ENCODE measurements at places on chromosomes 3 and 15.

DNA sequence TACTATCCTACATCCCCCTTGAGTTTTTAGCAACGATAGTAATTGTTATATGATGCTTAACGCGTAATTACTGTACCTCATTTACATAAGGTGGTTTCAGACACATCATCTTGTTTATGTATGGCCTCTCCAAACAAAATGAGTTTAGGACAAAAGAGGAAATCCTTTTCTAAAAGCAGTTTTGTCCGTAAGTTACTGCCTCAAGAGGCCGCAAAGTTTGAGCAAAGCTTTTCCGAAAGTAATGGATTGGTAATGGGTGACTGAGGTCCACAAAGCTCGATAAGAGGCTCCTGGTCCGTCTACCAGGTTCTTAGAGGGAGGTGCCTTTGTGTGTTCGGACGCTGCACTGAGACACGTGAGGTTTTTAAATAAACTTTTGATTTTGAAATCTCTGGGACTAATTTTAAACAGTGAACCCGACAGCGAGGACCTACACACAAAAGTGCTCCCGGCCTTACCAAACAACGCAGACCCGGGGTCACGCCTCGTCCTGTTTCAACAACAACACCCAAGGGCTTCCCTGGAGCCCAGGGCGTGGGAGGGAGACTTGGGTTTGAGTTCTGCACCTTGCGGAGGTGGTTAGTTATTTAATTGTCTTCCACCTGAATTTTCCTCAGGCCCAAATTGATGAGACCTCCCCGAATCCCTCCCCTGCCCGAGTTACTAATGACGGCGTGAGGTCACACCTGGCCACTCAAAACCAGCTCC is 456 bp upstream of the C15orf61 start:
- no peak for DNase-seq

DNA sequence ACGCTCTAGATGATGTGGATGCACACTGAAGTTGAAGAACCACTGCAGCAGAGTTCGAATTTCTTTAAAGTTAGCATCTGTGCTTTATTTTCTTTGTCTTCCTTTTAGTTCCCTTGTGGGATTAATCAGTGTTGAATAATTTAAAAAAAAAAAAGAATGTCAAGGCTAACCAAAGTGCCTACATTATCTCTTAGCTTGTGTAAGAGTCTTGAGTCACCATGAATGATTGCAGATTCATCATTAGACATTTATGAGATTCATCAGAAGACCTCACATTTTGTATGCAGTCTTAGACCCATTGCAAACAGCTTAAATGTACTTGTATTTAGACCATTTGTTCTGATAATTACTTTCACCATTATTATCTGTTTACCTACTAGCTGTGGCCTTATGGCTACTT is 182.2 kb downstream of the FNDC3B start:
- DNase-seq = no peak

DNA sequence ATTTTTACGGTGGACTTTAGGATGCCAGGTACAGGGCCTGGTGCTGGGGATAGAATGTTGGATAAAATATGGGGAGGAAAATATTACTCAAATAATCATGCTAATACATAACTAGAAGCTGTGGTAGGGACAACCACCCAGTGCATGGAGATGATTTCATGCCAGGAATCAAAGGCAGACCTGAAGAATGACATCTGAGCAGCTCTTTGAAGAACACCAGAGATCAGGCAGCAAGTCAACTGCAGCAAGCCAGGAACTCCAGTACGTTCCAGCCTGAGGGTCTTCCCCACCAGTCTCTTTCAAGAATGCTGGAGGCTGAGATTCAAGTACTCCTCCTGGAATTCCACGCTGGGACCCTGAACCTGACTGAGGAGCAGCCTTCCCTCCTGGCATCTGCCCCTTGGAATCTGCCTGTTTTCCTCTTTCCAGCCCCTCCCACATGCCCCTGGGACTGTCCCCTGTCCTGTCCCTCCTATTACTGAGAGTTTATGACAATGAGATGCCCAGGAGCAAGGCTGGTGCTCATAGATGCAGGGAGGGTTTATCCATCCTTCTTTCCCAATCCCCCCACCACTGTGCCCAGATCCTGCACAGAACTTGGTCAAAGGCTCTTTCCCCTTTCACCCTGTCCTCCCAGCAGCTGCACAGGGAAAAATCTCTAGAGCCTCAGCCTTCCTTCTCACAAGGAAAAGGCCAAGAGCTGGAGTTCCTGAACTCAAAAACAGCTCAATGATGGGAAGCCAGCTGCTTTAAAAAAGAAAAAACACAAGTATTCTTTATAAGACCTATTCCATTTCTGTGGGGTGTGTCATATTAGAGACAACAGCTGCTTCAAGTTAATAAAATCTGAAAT is 68.0 kb downstream of the PDZRN3 start:
- no peak for DNase-seq

DNA sequence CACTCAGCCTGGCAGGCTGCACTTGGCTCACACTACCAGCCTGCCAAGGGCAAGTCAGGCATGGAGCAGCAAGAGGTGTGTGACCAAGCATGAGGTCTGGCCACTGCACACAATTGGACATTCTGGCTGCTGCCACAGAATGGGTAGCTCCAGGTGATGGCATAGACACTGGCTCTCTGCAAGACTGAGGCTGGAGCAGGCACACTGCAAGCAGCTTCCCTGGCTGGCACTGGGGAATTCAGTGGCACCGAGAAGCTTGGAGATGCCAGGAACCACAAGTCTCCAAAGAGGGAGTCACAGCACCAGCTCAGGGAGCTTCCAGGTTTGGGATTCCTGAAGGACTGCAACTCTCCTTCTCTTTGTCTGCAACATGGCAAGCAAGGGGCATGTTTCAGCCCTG is 42.0 kb upstream of the KCNH8 start:
- no peak for DNase-seq

- no peak for DNase-seq
Observed at GRCh38 chr3:25171118-25171807, 256.8 kb upstream of the RARB start.

- DNase-seq = no peak
Observed at GRCh38 chr3:48656061-48656840, 6.4 kb downstream of the CELSR3 start.

GRCh38 chr3:121871430-121871829 is 22.8 kb upstream of the SLC15A2 start:
- DNase-seq = no peak

DNA sequence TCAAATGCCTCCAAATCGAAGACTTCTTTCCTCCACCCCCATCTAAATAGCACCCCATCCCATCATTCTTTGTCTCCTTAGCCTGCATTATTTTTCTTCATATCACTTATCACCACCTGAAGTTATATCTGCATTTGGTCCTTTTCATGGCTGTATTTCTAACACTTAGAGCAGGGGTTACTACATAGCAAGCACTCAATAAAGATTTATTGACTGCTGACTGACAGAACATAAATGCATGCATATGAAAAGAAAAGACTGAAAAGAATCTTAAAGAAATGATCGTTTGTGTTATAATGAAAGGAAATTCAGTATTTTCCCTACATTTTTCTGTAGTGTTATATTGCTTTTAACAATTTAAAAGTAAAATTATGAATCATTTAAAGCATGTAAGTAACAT is 1.4 kb downstream of the LRRC31 start:
- no peak for DNase-seq

DNA sequence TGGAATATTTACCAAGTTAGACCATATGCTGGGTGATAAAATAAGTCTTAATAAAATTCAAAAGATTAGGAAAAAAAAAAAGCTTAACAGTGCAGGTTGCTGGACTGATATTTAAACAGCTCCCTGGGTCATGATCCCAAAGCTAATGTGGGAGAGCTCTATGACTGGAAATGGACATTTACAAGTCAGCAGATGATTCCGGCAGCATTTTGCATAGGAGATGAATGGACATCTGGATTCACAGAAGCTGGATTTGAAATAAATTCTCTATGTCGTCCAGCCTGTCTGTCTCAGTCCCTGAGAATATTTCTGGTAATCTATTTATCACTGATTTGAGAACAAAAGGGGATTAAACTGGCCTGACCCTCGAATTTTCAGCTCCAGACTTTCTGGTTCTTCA is 52.3 kb upstream of the KLHL25 start:
- DNase-seq = no peak

DNA sequence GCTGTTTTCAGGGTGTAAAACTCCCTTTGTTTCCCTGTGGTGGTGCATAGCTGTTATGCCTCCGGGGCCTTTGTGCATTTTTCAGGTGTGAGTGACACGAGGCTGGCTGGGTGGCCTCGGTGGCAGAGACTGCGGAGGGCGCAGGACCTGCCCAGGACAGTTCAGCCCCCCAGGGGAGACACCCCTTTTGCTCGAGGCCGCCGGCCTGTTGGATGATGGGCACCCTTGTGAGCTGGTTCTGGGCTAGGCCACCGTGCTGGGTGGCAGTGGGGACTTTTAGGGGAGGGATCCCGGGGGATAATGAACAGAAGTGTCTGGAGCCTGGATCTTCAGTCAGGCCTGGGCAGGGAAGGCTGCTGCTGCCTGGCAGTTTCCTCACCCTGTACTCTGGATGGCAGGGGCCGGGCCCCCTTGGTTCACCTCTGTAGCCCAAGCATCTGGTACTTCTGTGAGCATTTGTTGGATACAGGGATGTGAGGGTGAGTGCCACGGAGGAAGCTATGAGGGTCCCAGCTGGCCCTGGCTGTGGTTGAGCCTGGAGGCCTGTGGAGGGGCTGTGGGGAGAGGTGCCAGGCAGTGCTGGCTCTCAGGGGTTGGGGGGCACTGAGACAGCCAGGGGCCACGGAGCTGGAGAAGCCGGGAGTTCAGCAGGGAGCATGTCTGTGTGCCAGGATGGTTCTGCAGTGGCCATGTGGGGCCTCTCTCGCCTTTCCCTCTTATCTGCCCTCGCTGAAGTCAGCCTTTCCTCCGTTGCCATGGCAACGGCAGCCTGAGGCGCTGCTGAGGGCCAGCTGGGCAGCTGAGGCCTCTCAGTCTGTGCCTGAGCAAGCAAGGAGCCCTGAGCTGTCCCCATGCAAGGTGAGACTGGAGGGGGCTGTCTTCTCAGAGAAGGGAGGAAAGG is 49.0 kb downstream of the KY start:
- DNase-seq = peak; percentile 40

DNA sequence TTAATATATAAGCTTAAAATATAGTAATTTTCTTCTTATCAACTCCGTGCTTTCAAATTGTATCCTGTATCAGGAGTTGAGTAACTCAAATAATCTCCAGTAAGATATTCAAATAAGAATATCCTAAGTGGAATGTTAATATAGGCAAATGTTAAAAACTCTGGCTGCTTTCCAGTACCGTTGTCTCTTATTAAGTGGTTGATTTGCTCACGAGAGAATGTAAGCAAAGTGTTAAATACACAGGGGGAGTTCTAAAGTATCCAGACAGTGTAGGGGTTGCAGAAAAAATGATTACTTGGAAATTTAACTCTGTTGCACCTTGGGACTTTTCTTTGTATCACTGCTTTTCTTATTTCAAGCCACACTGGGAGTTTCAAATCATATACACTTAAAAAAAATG is 478.9 kb upstream of the TBL1XR1 start:
- DNase-seq = peak; percentile 11

DNA sequence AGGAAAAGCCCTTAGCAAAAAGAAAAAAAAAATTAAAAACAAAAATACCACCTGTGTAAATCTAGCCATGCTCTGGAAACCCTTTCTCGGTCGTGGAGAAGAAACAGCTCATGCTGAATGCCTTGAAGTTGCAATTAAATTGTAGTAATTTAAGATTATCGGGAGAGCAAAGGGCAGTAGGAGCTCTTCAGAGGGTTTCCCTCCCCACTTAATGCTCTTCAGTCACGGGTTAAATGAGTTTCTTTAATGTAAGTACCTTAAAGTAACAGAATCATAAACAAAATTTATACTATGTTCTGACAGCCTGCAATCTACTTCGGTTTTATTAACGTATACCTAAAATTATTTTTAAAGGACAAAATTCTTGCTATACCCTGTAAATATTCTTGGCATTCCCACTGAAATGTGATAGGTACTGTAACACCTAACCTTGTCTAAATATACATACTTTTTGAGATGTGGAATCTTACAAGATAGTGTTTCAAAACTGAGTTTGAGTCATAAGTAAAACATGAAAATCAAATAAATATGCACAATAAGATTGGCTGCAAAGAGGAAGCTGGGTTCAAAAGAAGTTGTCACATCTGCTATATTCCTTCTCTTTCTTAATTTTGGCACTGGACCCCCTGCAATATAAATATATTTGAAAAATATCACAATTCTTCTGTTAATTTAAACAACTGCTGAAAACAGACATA is 5.3 kb downstream of the FOXP1 start:
- no peak for DNase-seq

DNA sequence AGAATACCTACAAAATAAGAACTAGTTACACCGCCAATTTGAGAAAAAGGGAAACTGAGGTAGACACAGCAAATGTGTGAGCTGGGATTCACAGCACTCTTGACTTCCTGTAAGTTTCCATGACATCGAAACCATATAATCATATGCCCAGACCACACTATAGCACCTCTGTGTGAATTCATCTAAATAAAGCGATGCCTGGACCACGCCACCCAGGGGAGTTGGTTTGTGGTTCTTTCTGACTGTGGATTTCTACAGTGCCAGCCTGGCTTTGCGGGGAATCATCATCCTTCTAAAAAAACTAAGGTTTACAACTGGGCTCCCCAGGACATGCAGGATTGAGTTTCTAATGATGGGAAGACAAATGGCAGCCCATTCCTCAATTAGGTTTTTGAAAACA is 23.5 kb upstream of the CA12 start:
- no peak for DNase-seq

DNA sequence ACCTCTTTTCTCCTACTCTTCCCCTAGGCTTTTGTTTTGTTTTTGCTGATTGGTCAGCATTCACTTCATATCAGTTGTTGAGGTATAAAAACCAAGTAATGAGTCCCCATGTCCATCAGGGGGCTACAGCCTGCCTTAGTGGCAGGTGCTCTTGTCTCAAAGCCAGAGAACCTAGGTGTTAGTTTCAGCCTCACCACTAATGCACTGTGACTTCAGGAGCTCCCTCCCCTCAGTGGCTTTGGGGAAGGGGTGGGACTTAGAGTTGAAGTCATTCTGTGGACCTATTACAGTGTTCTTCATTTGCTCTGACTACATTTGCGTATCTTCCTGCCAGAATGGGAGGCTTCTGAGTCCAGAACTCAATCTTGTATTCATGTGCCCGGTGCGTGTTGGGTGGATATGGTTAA is 41.6 kb downstream of the NR2C2 start:
- no peak for DNase-seq

DNA sequence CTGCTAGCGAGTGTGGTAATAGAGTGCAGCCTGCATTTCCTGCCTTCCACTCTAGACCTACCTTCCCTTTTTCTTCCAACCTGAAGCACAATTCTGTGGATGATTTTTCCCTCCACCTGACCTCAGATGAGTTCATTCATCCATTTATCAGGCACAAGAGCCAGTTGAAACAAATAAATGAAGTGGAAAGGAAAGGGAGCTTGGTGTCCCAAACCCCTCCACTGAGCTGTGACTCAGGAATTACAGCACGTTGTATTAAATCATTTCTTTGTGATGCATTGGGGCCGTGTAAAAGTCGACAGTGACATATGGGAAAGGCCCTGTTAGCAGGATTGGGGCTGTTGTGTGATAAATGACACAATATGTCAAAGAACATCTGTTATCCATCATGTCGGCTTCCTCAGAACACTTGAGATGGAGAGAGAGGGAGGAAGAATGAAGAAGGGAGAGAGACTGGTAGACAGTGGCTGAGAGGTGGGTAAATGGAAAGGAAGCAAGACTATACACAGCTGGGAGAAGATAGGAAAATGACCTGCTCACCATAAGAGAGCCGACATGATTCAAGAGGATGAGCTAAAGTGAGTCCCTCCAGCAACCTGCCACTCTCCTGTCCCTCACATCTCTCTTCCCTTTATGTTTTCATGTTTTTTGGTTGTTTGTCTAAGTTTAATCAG is 366.0 kb downstream of the AGBL1 start:
- DNase-seq = no peak
